ENCODE measurements at places on chromosomes 12 and 14.

- no peaks in the 10 kb centered on the region for H3K27me3 ChIP-seq
- H3K36me3 ChIP-seq = no peaks in the 10 kb centered on the region
- no peak for DNase-seq
These were observed 20.1 kb upstream of the KRT80 start for GRCh38 chr12:52211716-52212585.

DNA sequence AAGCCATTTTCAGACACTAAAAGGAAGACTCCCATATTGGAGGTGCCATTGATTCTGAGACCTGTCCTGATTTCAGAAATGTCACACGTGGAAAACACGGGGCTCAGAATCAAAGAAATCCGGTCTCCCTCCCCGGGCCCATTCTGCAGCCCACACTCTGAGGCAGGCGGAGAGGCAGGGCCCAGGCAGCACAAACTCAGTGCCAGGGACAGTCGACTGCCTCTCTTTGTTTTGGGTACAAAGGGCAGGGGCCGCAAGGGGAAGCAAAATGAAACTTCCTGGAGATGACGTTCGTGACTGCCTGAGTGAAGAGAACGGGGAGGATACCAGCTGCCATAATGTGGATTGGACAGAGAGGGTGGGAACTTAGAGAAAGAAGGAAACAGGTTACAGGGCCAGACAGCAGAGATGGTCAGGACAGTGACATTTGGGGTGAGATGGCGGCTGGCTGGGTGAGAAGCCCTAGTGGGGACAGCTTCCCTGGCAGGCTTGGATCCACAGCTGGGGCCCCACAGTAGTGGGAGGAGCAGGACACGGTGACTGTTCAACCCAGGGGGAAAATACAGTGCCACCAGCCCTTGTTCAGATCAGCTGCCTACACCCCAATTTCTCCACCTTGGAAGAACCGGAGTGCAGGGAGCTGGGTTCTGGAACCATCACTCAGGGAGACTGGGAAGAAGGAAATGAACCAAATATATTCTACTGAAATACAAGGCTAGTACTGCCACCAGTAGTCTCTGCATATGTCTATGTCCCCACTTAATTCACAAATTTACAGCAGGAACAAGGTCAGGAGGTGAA lies 8.1 kb downstream of the GAPDH start:
- peak overlapping the region; percentile 67 for H3K27ac ChIP-seq
- peaks cover 36% of the 10 kb centered on the region for H3K4me1 ChIP-seq
- DNase-seq = no peak
- no peak overlapping the region for H3K4me3 ChIP-seq
- peaks cover 36% of the 10 kb centered on the region for H3K36me3 ChIP-seq

DNA sequence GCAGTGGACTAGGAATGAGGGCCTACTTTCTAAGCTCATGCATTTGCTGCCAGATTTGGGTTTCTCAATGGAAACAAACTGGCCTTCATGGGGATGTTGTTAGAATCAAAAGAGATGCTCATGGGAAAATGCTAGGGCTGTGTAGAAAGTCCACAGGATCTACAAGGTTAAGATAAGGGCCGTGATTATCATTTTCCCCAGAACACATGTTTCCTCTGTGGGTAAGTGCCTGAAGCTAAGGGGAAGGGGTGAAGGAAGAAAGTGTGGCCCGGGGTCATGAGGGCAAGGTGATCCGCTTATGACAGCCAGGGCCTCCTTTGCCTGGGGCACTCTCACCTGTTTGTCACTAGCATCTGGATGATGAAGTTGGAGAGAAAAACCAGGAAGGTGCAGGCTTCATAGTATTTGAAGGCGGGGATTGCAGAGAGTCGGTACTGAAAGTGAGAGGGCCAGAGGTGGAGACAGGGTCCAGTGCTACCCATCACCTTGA lies 9.8 kb downstream of the ADCY4 start:
- H3K27ac ChIP-seq = no peak overlapping the region
- H3K36me3 ChIP-seq = no peaks in the 10 kb centered on the region
- no peak for DNase-seq
- no peaks in the 10 kb centered on the region for H3K4me1 ChIP-seq

DNA sequence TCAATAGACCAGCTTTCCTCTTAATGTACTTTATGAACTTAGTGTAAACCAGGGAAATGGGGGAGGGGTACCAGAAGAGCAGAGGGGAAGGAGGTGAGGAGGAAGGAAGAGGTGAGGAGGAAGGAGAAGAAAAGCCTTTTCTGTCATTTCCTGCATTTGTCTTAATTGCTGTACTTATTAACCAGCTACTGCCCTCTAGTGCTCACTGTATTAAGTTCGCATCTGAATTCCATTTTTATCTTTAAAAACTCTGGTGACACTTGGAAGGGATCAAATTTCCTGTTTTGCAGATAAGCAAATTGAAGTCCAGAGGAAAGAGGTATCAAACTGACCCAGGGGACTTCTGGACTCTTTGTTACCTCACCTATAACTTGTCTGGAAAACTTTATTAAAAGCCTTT lies 22.2 kb downstream of the MANSC1 start:
- no peak overlapping the region for H3K27ac ChIP-seq
- H3K27me3 ChIP-seq = no peaks in the 10 kb centered on the region

- H3K4me1 ChIP-seq = peaks cover 32% of the 10 kb centered on the region
- H3K4me3 ChIP-seq = no peak overlapping the region
- peak; percentile 38 for DNase-seq
- H3K27me3 ChIP-seq = no peaks in the 10 kb centered on the region
- no peak overlapping the region for H3K27ac ChIP-seq
These were observed 22.0 kb upstream of the NUDT14 start for GRCh38 chr14:105203057-105203531.

DNA sequence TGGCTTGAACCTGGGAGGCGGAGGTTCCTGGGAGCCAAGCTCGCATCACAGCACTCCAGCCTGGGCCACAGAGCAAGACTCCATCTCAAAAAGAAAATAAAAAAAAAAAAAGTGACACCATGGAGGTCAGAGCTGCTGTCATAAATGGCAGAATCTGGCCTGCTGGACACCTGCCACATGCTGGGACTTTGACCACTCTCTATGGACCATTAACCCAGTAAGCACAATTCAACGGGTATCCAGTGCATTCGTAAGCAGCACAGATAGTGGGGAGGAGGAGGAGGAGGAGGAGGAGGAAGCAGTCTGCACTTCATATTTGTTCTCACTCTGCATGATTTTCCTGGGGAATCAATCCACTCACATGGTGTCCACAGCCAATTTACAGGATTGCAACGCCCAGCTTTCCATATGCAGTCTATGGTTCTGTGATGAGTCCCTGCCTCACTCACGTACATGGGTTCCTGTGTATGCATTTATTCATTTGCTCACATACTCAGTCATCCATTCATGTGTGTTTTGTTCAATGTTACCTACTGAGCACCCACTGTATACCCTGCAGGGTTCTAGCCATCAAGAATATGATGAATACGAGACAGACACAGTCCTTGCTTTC lies 326.8 kb downstream of the GLT1D1 start:
- no peaks in the 10 kb centered on the region for H3K36me3 ChIP-seq
- no peaks in the 10 kb centered on the region for H3K4me1 ChIP-seq
- no peaks in the 10 kb centered on the region for H3K27me3 ChIP-seq
- no peak overlapping the region for H3K27ac ChIP-seq
- no peak for DNase-seq
- no peak overlapping the region for H3K4me3 ChIP-seq

DNA sequence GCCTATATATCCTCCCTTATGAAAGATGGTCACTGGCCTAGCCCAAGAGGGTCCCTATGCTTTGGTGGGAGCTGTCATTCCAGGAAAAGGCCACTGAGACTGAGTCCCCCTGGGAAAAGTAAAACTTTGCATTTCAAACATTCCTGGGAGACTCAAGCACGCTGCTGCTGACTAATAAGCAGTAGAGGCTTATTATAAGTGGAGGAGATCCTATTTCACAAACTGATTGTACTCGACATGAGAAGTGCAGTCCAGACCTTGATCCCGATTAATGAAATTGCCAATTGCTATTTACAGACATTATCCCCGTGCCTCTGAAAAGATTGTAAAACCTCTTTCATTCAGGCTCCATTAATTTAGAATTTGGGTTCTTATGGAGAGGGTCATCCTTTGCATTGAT lies 96.6 kb downstream of the EMP1 start:
- no peaks in the 10 kb centered on the region for H3K4me1 ChIP-seq
- DNase-seq = no peak
- H3K27ac ChIP-seq = no peak overlapping the region
- no peak overlapping the region for H3K4me3 ChIP-seq
- no peaks in the 10 kb centered on the region for H3K27me3 ChIP-seq

- H3K36me3 ChIP-seq = no peaks in the 10 kb centered on the region
- peak; percentile 18 for DNase-seq
- no peaks in the 10 kb centered on the region for H3K27me3 ChIP-seq
- peak within 1 kb of the TSS; percentile 58 for H3K4me3 ChIP-seq
- H3K27ac ChIP-seq = no peak within 1 kb of the TSS
These were observed at the start of gene SMOC1 for GRCh38 chr14:69879175-69880043. SMOC1 (plus strand) TSS chr14:69879416; CDS start chr14:69879679, 263 bp downstream.

- H3K27me3 ChIP-seq = no peaks in the 10 kb centered on the region
- DNase-seq = no peak
- H3K27ac ChIP-seq = no peak overlapping the region
- H3K36me3 ChIP-seq = no peaks in the 10 kb centered on the region
These were observed 62.7 kb upstream of the HECTD1 start for GRCh38 chr14:31270196-31270772.

DNA sequence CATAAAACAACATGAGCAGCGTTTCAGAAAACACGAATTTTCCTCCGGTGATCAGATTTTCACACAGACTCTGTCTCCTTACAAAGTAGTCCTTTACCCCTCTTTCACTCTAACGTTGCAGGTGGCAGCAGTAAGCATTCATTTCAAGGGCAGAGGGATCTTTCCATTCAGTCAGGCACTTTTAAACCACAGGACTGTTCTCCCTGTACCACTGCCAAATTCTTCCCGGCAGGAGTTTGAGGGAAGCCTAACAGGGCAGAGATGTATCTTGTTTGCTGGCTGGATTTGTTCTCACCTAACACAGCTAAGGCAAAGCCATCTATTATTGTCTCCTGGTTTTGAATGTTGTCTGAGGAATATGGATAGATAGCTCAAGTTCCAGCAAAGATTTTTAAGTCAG lies 1187.3 kb upstream of the SEL1L start:
- peaks cover 18% of the 10 kb centered on the region for H3K4me1 ChIP-seq
- no peak overlapping the region for H3K27ac ChIP-seq
- peak overlapping the region; percentile 30 for H3K4me3 ChIP-seq

GRCh38 chr14:73809391-73809790 lies 42.2 kb upstream of the PTGR2 start:
- no peak for DNase-seq
- no peaks in the 10 kb centered on the region for H3K4me1 ChIP-seq
- H3K4me3 ChIP-seq = no peak overlapping the region
- no peak overlapping the region for H3K27ac ChIP-seq
- no peaks in the 10 kb centered on the region for H3K27me3 ChIP-seq

GRCh38 chr14:64726585-64726890 lies 22.3 kb downstream of the PLEKHG3 start:
- H3K4me3 ChIP-seq = no peak overlapping the region
- peaks cover 37% of the 10 kb centered on the region for H3K36me3 ChIP-seq
- H3K27ac ChIP-seq = no peak overlapping the region
- DNase-seq = no peak
- H3K4me1 ChIP-seq = peaks cover 69% of the 10 kb centered on the region
- no peaks in the 10 kb centered on the region for H3K27me3 ChIP-seq
